ENCODE measurements at places on chromosomes 4 and X.
A peak's percentile ranks its signal among the peaks of the same experiment; 100 is the strongest.

DNA sequence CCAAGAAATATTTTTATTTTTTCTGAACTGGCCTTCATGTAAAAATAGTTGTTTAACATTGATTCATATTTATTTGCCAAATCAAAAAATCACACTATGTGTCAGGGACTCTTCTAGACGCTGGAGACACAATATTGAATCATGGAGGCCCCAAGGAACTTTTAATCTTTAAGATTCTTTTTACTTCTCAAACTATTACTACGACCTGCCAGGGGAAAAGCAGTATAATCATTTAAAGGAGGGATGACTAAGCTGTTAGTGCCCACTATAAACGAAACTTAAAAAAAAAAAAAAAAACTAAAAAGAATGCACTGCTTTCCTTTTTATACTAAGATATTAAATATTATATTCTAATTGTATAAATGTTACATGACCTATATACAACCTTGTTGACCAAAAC is 84.7 kb downstream of the PPA2 start:
- no peak for DNase-seq

- DNase-seq = no peak
These were observed 195.8 kb downstream of the MAML3 start for GRCh38 chr4:139957986-139958738.

- no peak for DNase-seq
These were observed 2.0 kb upstream of the TMPRSS11D start for GRCh38 chr4:67885762-67886161.

- no peak for DNase-seq
These were observed 32.5 kb upstream of the SMIM10L2A start for GRCh38 chrX:135389243-135389642.

DNA sequence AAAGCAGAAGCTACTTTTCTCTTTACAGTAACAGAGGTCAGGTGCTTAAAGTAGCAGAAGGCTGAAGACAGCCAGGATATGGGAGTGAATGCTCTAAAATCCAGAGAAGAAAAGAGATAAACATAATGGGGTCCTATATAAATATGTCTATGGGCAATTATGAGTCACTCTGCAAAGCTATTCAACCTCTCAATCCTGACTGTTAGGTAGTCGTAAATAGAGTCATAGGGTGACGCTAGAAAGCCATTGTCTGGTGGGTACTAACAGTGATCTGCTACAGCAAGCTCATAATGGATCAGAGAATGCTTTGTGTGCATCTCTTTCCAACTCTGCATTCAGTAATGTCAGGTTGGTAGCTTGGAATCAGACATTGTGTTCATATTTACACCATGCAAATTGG is 53.5 kb upstream of the PDE5A start:
- no peak for DNase-seq

DNA sequence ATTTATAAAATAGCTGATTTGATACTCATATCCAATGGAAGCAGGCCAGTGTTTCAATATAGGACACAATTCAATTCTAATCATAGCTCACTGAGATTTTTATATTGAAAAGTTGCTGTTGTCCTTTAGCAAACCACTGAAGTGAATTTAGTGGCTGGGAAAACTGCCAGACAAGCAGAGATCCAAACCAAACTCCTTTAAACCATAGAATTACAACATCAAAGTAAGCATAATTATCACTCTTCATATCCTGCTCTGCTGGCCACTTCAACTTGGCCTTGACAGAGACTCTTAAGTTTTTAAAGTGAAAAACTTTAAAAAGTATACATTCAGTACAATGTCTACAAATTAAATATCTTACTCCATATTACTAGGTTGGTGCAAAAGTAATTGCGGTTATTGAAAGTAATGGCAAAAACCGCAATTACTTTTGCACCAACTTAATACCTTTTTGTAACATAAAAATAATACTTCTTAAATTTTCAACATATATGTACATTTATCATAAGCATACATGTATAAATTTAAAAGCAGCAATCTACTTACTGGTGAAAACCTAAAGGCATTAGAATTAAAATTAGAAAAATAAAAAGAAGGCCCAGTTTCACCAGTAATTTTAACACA is 433.0 kb downstream of the PCDH10 start:
- DNase-seq = no peak

- no peak for DNase-seq
These were observed 296.1 kb upstream of the LDB2 start for GRCh38 chr4:17194586-17194985.

GRCh38 chrX:41827886-41828285 is 95.5 kb downstream of the CASK start:
- DNase-seq = no peak

- DNase-seq = no peak
These were observed 65.3 kb downstream of the PDGFC start for GRCh38 chr4:156906325-156906724.

DNA sequence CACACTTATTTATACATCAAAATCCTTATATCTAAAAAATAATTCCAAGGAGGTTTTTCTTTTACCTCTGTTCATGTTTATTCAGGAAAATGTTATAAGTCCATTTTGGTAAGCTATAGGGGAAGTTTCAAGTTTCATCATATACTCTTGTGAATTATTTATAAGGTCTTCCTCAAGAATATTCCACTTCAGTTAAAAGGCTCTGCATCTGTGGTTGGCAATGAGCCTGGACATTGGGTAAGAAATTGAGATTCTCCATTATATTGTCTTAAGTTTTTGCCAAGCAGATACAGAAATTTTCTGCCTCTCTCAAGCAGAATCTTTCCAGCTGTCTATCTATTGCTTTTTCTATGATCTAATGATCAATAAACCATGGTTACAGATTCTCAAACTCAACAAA is 641.9 kb downstream of the NLGN4X start:
- no peak for DNase-seq

DNA sequence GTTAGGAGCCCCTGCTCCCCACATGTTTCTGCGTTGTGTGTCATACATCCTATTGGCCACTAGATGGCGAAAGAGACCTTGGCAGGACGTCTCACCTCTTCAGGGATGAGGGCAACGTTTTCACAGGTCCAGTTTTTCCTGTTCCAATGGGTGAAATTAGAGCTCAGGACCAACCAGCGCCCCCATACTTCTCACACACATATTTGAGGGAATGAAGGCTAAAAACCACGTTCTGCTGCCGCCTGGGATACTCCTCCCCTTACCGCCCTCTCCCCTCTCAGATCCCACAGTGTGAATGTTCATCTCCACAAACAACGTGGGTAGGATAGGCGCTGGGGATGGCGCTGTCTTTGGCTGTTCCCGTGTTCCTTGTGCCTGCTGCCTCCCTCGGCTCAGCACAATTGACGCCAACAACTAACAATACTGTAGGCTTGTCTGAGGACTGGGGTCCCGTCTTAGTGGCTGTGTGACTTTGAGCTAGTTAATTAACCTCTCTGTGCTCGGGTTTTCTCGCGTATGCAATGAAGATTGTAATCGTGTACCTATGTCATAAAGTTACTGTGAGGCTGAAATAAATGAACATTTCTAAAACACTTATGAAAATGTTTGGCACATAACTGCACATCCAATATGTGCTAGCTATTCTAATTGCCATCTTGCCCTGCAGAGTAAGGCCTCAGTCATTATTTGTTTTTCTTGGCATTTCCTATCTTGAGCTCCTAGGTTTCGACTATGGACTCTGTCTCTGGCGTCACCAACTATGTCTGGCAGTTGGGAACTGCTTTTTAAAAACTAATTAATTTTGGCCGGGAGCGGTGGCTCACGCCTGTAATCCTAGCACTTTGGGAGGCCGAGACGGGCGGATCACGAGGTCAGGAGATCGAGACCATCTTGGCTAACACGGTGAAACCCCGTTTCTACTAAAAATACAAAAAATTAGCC is 181.3 kb upstream of the STK26 start:
- no peak for DNase-seq

DNA sequence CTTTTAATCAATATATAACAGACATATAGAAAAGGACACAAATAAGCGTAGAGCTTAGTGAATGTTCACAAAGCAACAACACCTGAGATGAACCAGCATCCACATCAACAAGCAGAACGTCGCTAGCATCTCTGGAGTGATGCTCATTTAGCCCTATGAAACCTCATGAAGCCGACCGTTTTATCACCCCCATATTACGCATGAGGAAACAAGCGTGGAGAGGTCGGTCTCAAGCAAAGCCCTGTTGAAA is 524 bp upstream of the RPS3A start:
- no peak for DNase-seq

DNA sequence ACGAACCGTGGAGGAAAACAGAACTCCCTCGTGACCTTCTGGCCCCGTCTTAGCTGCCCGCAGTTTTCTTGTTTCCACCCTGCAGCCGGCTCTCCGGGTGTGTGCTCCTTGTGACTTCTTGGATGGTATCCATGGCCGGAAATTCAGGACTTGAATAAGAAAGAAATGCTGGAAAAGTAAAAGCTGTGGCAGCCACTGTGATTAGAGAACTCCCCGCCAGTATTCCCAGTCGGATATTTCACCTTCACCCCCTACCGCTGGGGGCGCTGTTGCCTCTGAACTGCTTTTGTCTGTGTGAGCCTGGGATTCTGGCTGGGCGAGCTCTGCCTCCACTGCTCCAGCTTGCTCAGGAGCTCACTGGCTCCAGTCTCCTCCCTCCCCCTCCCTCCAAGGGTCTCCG is 41.5 kb upstream of the CYP4V2 start:
- DNase-seq = peak; percentile 63

- no peak for DNase-seq
These were observed 914.6 kb upstream of the INTU start for GRCh38 chr4:126718136-126718535.

DNA sequence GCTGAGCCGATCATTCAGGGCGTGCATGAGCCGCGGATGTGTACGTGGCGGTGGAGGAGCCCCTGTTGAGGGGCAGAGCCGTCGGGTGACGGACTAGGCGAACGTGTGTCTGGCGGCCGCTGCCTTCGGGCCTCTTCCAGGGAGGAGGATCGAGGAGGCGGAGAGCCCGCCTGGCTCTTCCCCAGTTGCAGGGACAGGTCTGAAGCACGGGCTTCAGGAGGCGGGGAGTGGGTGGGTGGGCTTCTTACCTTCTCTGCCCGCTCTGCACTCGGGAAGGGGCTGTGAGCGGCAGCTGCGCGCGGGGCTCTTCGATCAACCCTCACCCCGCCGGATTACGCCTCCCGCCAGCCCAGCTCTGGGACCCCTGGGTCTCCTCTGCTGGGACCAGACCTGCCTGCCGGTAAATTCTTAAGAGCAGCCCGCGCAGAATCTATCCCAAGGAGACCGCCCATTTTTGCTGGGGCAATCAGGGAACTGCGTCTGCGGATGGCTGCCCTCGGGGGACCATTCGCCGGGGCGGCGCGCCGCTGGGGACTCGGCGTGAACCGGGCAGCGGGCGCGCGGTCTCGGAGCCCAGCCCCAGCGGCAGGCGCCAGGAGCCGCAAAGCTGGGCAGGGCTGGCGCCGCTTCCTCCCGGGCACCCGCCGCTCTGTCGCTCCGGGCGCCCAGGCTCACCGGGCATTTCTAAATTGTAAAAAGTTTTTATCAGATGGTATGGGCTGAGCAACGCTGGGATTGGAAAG is 4.9 kb downstream of the PLAC8 start:
- peak; percentile 60 for DNase-seq

- no peak for DNase-seq
These were observed 204.5 kb downstream of the SLC7A11 start for GRCh38 chr4:138037696-138038095.

DNA sequence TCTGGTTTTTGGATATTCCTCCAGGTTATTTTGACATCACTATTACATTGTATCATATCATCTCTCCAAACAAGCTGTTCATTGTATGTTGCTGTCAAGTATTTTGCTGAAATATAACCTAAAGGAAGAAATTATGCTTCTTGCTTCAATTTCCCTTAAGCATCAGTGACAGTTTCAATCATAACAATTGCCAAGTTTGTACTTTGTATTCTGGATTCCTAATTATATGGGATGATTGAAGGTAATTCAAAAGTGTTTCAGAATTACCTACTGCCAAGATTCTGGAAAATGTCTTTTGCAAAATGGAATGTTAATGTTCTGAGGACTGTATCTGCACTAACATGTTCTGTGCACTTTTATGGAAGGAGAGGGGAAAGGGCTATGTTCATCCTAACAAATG is 228.7 kb downstream of the PRDM5 start:
- no peak for DNase-seq

DNA sequence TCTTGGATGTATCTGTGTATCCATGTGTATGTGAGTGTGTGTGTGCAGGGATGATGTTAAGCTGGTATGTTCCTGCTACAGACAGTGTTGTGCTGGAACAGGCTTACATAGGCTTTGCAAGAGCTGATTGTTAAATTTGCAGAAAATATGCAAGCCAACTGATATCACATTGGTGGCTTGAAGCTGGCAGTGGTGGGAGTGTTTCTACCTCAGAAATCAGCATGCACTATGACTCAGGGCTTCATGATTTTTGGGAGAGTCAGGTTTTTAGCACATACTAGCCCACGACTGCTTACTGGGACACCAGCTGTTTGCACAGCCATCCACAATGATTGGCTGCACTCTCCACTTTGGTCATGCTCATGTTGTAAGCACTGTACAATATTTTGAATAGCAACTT is 261.8 kb downstream of the DHX15 start:
- DNase-seq = no peak

DNA sequence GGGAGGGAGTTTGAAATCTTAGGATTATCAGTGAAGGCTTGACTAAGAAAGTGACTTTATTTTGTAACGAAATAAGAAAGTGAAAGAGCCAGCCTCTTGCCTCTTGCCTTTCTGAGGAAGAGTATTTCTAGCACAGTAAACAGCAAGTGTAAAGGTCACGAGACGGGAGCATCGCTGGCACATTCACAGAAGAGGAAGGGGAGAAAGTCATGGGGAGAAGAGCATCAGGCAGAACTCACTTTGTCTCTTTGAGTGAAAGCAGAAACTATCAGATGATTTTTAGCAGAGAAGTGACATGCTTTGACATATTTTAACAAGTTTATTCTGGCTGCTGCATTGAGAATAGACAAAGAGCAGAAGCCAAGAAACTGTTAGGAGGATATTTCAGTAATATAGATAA is 313.8 kb downstream of the CAMK2D start:
- no peak for DNase-seq

DNA sequence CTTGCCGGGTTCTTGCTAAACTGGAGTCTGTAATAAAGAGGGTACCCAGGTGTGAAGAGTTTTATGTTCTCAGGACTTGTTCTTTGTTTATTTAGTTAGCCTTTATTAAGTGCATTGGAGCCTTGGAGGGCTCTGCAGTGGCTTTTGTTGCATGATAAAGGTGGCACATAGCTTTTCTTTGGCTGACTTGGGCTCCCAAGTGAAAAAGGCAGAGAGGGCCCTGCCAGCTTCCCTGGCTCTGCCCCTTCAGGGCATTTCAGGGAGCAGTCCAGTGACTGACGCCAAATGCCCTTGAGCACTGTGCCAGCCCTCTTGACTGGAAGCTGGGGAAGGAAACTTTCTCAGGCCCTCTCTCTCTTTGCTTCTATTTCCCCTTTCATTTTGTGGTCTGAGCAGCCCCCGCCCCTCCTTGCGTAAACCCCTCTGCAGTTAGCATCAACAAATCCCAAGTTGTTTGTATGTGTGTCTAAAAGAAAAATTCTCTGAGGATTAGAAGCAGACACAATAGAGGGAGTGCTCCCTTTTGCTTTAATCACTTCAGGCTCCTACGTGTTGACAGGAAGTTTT is 152.2 kb downstream of the NHS start:
- peak; percentile 73 for DNase-seq

- DNase-seq = no peak
These were observed 766.1 kb downstream of the KCTD8 start for GRCh38 chr4:43682551-43682950.

- DNase-seq = no peak
These were observed 8.0 kb upstream of the HNRNPD start for GRCh38 chr4:82381661-82382296.

GRCh38 chr4:116952530-116953136 is 132.7 kb downstream of the TRAM1L1 start:
- no peak for DNase-seq
